Smooth muscle cell of the coronary artery (primary cell): ENCODE measurements at places on chromosomes 4 and X. TPM values are rescaled to one million over a fixed set of nuclear protein-coding genes. Genes with fewer than 3 reads are reported as not detected.

The EREG gene
- total RNA-seq, result under 0.01 TPM in 1 of 2 replicates, not detected in the other

The RASL11B gene
- total RNA-seq, result 0.35 and 7.2 TPM in 2 replicates

The FRAS1 gene
- 3.0 and 6.4 TPM in 2 replicates for total RNA-seq

The BTC gene
- total RNA-seq, result under 0.01 TPM in 2 replicates

The KCNE5 gene
- total RNA-seq, result 0.15 and 0.23 TPM in 2 replicates

The ARMCX2 gene
- total RNA-seq, result 59.8 and 72.9 TPM in 2 replicates

The TBC1D9 gene
- total RNA-seq, result 27.3 and 29.5 TPM in 2 replicates
